HCT116 (cell line): ENCODE measurements at places on chromosomes 6 and 20. TPM values are rescaled to one million over a fixed set of nuclear protein-coding genes. Genes with fewer than 3 reads are reported as not detected.
A peak's percentile ranks its signal among the peaks of the same experiment; 100 is the strongest.

Gene PROKR2
- total RNA-seq = not detected

Gene RBM24
- 3.3 TPM for total RNA-seq

Gene CDK5RAP1
- total RNA-seq = 41.4 TPM

Gene C6orf58
- 0.20 TPM for total RNA-seq

Gene BTN1A1
- total RNA-seq = 0.32 TPM

Gene FAM83C
- not detected for total RNA-seq

GRCh38 chr20:59017493-59018231 lies 1.6 kb upstream of the TUBB1 start:
- no peak overlapping the region for H3K27ac ChIP-seq
- no peak overlapping the region for H3K4me3 ChIP-seq
- DNase-seq = no peak
- no peaks in the 10 kb centered on the region for H3K27me3 ChIP-seq
- peaks cover 4% of the 10 kb centered on the region; the same call in 1 of the 2 replicates for H3K36me3 ChIP-seq

GRCh38 chr6:30483677-30484279 lies 5.5 kb upstream of the HLA-E start:
- H3K27me3 ChIP-seq = no peaks in the 10 kb centered on the region
- no peak overlapping the region for H3K4me3 ChIP-seq
- peaks cover 7% of the 10 kb centered on the region; the same call in 1 of the 2 replicates for H3K4me1 ChIP-seq
- H3K27ac ChIP-seq = no peak overlapping the region
- DNase-seq = peak; percentile 54

DNA sequence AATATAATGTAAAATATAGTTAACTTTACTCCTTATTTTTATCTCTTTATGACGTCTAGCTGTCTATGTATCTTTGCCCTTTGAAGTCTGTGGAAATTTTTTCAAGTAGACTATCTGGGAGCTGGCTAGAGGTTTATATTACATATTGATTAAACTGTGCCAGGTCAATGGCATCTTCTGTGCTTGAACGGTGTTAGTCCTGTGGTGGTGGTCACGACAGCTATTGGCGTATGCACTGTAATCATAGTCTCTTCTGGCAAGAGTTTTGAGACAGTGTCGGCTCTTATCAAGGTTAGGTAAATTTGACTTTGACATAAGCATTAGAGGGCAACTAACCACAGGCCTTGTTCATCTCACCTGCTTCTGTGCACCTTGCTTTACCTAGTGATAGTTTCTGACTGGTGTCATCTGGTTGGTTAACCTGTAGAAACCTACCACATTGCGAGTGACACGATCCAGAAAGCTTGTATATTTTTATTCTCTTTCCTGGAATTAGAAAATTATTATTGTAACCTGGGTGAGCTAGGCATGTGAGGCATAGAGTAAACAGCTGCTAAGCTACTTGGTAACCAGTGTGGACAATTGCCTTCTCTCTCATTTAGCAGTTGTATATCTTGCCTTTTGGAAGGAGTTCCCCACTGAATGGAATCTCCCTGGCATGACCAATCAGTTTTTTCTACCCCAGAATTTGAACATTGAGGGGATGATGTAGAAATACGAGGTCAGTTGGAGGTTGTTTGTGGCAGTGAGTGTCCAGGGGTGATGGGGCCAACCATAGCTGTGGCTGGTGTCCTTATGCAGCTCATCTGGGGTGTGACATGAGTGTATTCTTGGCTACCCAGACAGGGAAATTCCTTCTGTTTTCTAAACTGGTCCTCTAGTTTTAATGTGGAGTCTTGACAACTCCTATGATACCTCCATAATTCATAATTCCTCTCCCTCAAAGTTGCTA lies 45.9 kb downstream of the SH3BGRL2 start:
- no peak overlapping the region for H3K27ac ChIP-seq
- no peak for DNase-seq
- H3K27me3 ChIP-seq = no peaks in the 10 kb centered on the region
- H3K4me1 ChIP-seq = peaks cover 8% of the 10 kb centered on the region
- no peak overlapping the region for H3K4me3 ChIP-seq

GRCh38 chr6:138509371-138509770 lies 10.1 kb upstream of the NHSL1 start:
- no peak overlapping the region for H3K27ac ChIP-seq
- no peaks in the 10 kb centered on the region for H3K36me3 ChIP-seq
- no peak overlapping the region for H3K4me3 ChIP-seq
- DNase-seq = peak; percentile 44

- DNase-seq = no peak
- H3K4me1 ChIP-seq = no peaks in the 10 kb centered on the region
- no peak overlapping the region for H3K27ac ChIP-seq
- no peaks in the 10 kb centered on the region for H3K27me3 ChIP-seq
These were observed 396.0 kb downstream of the SYNE1 start for GRCh38 chr6:152241013-152241766.

GRCh38 chr20:1629321-1629720 lies 9.5 kb upstream of the SIRPB1 start:
- peaks cover 3% of the 10 kb centered on the region; the same call in 1 of the 2 replicates for H3K27me3 ChIP-seq
- no peak for DNase-seq
- H3K4me3 ChIP-seq = no peak overlapping the region
- H3K36me3 ChIP-seq = no peaks in the 10 kb centered on the region
- H3K27ac ChIP-seq = no peak overlapping the region
- peaks cover 8% of the 10 kb centered on the region for H3K4me1 ChIP-seq

GRCh38 chr6:159260208-159260607 lies 91.0 kb downstream of the FNDC1 start:
- no peaks in the 10 kb centered on the region for H3K4me1 ChIP-seq
- DNase-seq = no peak
- no peak overlapping the region for H3K27ac ChIP-seq

DNA sequence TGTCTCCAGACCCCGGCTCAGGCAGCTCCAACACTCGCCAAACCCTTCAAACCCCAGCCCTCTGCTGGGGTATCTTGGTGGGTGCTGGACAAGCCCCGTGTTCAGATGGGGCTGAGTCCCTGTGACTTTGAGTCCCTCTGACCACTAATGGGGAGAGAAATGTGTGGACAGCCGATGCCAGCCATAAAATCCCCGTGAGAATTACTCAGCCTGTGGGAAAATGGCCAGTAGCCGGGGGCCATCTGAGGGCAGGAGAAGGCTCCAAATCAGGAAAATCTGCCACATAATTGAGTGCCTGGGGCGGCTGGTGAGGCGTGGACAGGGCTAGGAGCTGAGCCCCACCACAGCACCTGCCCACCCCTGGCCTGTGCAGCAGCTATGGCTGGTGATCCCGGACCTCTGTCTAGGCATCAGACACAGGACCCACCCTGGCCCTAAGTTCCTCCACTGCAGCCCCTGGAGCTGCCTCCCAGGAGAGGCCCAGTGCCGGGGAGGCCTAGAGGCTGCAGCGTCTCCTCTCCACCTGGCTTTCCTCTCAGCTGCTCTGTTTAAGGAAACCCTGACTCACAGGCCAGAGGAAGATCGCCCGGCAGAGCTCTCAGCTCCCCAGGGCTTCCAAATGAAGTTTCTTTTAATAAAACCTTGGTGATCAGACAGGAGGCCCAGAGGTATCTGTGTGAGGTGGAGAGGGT lies 53.7 kb upstream of the SLCO4A1 start:
- H3K4me3 ChIP-seq = no peak overlapping the region
- H3K4me1 ChIP-seq = no peaks in the 10 kb centered on the region
- DNase-seq = no peak
- no peak overlapping the region for H3K27ac ChIP-seq
- H3K36me3 ChIP-seq = no peaks in the 10 kb centered on the region
- peaks cover 4% of the 10 kb centered on the region; the same call in 1 of the 2 replicates for H3K27me3 ChIP-seq

DNA sequence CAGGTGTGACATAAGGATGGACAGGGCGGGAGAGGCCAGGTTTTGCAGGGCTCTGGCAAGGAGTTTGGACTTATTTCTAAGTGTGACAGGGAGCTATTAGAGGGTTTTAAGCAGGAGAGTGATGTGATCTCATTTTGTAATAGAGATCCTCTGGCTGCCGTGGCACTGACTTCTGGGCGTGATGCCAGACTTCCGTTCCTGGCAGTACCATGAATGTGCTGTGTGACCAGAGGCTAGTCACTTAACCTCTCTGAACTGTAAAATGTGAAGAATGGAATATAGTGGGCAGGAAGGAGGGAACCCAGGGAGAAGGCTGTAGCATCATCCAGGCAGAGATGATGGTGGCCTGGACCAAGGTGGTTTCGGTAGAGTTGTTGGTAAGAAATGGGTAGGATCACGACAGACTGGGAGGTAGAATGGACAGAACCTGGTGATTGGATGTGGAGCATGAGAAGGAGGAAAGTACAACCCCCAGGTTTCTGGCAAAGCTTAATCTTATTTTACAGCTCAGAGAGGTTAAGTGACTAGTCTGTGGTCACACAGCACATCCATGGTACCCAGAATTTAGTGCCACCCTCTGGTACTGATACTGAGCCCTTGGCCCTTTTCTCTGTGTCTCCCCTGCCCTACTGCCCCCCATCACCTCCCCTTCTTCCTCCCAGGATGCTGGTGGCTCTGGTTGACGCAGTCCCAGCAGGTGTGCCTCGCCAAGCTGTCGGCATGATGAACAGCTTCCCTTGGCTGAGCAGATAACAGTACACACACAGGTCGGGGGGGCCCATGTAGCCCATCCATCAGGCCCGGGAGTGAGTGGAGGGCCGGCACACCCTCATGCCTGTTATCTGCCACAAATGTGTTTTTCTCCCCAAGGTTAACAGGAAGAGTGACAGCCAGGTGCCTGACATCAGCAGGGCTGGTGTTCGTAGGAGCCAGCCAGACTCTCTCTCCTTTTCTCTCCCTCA lies 52.9 kb upstream of the CTNNBL1 start:
- H3K27ac ChIP-seq = no peak overlapping the region
- no peaks in the 10 kb centered on the region for H3K36me3 ChIP-seq
- H3K4me1 ChIP-seq = no peaks in the 10 kb centered on the region
- peaks cover 78% of the 10 kb centered on the region for H3K27me3 ChIP-seq
- H3K4me3 ChIP-seq = no peak overlapping the region
- no peak for DNase-seq

DNA sequence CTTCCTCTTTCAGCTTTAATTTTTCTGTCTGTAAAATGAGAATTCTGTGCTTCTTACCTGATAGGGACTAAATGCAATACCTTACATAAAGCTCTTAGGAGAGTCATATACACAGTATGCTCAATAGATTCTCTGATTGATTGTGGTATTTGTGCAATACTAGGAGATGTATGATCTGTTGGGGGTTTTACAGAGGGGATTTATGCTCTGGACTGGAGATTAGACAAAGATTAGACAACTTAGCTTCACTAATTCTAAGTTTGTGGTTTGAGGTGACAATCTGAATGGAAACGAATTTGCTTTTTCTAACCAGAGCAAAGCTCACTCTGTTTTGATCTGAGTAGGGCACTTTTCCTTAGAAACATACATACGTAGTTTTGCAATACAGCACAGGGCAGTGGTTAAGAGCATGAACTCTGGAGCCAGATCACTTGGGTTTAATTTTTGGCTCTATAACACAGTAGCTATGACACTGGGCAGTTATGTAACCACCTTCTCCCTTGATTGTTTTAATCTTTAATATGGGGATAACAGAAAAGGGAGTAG lies 126.2 kb downstream of the RNF144B start:
- H3K4me3 ChIP-seq = no peak overlapping the region
- DNase-seq = no peak
- H3K27ac ChIP-seq = no peak overlapping the region
- 0 out of 2 replicates have a peak, but pooled peaks cover 3% of the 10 kb centered on the region for H3K4me1 ChIP-seq
- H3K36me3 ChIP-seq = no peaks in the 10 kb centered on the region
- H3K27me3 ChIP-seq = no peaks in the 10 kb centered on the region

GRCh38 chr6:157981395-157982101 lies at the start of gene SYNJ2:
Gene SYNJ2, plus strand, starts transcription at chr6:157981863. Its CDS starts 99 bp downstream, at chr6:157981962.
- H3K4me3 ChIP-seq = peak within 1 kb of the TSS; percentile 63
- H3K27me3 ChIP-seq = no peaks in the 10 kb centered on the region
- H3K36me3 ChIP-seq = no peaks in the 10 kb centered on the region

DNA sequence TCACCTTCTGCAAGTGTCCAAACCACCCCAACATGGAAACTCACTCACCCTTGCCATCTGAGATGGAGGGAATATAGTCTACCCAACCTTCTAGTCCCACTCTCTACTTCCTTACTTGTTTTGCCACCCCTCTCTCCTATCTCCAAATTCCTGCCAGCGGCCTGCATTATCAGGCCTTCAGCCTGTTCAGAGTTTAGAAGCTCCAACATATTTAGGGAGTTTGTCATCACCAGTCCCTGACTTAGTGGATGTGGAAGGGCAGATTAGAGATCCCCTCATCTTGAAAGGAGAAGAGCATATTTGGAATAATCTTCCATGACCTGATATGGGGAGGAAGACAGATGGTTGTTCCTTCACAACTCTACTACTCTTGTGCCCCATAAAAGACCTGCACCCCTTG lies 281.4 kb upstream of the MAP3K7 start:
- no peak overlapping the region for H3K4me3 ChIP-seq
- DNase-seq = no peak
- no peaks in the 10 kb centered on the region for H3K36me3 ChIP-seq
- no peaks in the 10 kb centered on the region for H3K4me1 ChIP-seq
- no peak overlapping the region for H3K27ac ChIP-seq
